ENCODE measurements at places on chromosomes 7 and 10.

GRCh38 chr7:106384373-106384772 is 99.6 kb upstream of the NAMPT start:
- no peak for DNase-seq

DNA sequence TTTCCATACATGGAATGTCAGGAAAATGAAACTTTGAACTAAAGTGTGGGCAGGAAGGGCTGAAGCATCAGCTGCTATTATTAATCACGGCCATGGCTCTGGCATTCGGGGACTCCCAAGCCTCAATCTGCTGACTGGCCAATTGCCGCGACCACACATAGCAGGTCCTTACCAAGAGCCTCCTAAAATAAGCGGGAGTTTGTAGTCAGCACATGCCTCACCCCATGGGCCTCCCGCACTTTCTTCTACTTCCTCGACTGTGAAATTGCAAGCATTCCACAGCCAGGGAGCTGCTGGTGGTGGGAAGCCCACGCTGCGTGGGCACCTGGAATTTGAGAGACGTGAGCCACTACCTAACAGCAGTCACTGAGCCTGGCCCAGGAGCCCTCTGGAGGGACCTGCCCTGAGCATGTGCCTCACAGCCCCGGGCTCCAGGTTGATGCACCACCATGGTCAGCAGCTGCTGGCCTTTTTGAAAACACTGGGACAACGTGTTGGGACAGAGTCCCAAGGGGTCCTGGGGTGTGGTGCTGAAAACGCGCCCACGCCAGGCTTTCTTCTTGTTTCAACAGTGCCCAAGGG is 211.4 kb downstream of the TNS3 start:
- DNase-seq, result peak; percentile 73

DNA sequence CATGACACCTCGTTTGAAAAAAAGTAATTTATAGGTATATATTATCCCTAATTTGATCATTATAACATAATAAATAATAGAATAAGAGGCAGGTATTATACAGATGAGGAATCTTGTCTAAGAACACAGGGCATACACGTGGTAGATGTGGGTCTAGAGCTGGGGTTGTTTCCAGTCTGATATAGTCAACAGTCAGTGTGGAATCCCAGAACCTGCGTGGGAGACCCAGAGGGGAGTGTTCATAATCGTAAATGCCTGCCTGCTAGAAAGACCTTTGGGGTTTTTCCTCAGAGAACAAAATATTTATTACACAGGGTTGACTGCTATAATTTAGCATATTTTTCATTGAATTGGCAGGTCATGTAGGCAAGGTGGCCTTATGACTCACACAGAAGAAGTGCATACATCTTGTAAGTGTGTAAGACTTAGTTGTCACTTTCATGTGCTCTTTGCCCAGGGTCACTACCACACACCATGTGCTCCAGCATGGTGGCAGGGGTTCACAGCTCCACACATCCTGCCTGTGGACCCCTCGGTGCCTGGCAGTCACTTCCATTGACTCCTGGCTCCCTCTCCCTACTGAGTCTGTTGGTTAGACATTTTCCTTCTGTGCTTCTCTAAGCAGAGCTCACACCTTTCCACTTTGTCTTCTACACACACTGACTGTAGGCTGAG is 94.9 kb upstream of the IKZF1 start:
- DNase-seq, result peak; percentile 16

DNA sequence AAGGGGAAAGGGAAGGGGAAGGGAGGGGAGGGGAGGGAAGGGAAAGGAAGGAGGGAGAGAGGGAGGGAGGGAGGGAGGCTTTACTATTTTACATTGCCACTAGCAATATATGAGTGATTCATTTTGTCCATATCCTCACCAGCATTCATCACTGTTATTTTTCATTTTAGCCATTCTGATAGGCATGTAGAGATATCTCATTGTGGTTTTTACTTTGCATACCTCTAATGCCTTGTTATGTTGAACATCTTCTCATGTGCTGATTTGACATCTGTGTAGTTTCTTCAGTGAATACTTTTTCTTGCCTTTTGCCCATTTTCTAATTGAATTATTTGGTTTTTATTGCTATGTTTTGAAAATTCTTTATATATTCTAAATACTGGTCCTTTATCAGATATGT is 52.7 kb downstream of the GCC1 start:
- DNase-seq, result no peak

- DNase-seq, result no peak
These were observed 62.6 kb downstream of the RASGEF1A start for GRCh38 chr10:43204042-43204942.

- DNase-seq, result no peak
These were observed 57.8 kb upstream of the CACNA2D1 start for GRCh38 chr7:82501346-82501745.

DNA sequence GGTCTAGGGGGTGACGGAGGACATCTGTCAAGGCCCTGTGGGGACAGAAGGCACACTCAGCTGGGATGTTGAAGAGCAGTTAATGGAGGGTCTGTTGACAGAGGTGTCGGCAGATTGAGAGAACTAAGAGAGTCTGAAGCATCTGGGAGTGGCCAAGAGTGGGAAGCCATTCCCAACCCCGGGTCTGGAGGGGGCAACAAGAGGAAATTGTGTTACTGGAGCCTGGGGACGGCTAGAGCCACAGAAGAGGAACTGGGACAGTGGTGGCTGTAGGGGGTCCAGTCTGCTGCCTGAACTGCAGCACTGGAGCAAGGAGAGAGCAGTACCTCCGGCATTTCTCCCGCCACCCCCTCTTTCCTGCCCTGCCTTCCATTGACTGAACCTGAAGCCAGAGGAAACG is 136.6 kb downstream of the CHN2 start:
- no peak for DNase-seq

DNA sequence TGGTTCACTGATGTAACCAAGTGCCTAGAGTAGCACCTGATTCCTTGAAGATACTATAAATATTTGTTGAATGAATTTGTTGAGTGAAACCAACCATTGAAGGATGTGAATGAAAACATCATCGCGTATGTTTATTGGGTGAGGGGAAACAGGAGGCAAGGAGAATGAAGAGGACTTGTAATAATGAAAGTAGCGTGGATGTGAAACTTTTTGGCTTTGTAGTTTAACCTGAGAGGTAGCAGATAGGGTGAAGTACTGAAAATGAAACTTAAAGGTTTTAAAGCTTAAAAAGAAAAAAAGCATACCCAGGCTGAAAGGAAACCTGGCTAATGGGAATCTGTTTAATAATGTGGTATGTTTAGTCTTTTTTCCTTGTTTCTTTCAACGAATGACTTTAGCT is 5.2 kb downstream of the CCNY start:
- DNase-seq, result no peak

- no peak for DNase-seq
These were observed 710.1 kb upstream of the KCND2 start for GRCh38 chr7:119562839-119563238.

GRCh38 chr7:113230691-113231090 is 112.3 kb upstream of the SMIM30 start:
- no peak for DNase-seq

- peak; percentile 35 for DNase-seq
These were observed 100.9 kb downstream of the FOXL3 start for GRCh38 chr7:390761-391410.

GRCh38 chr7:99953649-99954048 is 22.2 kb downstream of the AZGP1 start:
- DNase-seq, result no peak

- no peak for DNase-seq
These were observed 431.7 kb upstream of the KLF6 start for GRCh38 chr10:4216726-4217125.

GRCh38 chr7:110852156-110852940 is 238.6 kb upstream of the LRRN3 start:
- no peak for DNase-seq

DNA sequence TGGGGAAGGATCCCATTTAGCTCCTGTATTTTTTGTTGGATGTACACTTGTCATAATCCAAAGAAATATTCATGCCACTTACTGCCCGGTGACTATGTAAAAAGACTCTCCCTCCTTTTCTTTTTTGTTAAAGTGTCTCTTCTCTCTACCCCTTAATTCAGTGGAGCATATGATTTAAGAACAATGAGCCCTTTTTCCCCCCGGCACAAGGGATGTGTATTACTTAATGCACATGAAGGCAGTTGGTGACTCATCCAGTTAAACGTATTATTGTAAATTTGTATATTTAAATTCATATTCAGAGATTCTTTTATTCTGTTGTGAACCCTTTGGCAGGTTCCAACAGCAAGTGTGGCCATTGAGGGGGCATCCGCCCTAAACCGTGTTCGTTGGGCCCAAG is 241.9 kb downstream of the SLC25A13 start:
- no peak for DNase-seq

DNA sequence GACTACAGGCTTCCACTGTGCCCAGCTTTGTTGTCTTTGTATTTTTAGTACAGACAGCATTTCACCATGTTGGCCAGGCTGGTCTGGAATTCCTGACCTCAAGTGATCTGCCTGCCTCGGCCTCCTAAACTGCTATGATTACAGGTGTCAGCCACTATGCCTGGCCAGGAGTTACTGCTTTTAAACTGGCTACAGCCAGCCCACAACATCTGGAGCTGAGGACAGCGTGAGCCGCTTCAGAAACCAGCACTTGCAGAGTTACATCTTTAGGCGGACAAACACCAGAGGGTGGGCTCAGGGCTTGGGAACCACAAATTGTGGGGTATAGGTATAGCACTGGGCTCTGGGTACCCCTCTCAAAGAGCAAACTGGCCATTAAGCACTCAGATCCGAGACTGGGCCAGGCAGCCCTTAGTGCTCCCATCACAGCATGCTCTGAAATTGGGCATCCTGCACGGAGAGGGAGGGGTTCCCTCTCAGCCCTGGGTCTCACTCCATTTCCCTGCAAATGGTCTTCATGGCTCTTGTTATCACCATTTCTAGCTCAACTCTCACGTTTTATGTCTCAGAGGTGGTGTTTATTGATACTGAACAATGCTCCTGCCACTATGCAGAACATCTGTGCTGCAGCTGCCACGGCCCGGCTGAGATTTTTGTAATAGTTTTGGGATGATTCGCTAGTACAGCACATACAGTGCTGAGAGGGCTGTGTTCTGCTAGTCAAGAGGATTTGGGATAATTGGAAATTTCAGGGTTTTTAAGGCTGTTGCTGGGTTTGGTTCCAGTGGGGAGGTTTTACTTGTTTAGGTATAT is 146.4 kb upstream of the LYZL2 start:
- DNase-seq, result no peak

- peak; percentile 88 for DNase-seq
These were observed 216.1 kb upstream of the ZMIZ1 start for GRCh38 chr10:78852466-78853240.

GRCh38 chr10:48774416-48775205 is 89.9 kb downstream of the WDFY4 start:
- DNase-seq, result peak; percentile 50

DNA sequence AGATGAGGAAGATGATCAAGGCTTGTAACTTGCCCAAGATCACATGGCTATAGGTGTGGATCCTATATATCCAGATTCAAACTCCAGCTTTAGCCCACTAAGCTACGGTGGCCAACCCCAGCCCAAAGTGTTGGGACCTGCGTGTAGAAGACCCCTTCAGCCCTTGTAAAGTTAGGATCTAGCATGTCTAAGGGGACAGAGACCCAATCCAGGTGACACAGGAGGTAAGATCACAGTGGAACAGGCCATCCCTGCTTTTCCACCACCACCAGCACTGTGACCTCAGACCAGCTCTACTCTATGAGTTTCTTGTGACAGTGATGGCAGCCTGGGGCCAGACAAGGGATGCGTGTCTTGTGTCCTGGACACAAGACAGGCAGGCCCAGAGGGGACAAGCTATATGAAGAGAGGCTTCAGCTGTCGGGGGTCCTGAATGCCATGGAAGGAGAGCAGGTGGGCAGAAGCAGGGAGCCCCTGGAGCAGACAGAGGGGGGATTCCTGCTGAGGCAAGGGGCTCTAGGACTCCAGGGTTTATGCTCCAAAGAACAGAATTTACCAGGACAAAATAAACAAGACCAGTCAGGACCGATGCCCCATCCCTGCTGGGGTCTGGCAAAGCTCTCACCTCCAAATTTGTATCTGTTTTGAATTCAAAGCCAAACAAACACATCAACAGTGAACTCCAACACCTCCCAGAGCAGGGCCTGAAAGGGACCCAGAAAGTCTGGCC is 10.4 kb downstream of the GPRIN2 start:
- peak; percentile 38 for DNase-seq

- DNase-seq, result no peak
These were observed 25.0 kb upstream of the AQP1 start for GRCh38 chr7:30886608-30887011.

GRCh38 chr10:79066411-79067240 is 2.1 kb upstream of the ZMIZ1 start:
- DNase-seq, result peak; percentile 83

DNA sequence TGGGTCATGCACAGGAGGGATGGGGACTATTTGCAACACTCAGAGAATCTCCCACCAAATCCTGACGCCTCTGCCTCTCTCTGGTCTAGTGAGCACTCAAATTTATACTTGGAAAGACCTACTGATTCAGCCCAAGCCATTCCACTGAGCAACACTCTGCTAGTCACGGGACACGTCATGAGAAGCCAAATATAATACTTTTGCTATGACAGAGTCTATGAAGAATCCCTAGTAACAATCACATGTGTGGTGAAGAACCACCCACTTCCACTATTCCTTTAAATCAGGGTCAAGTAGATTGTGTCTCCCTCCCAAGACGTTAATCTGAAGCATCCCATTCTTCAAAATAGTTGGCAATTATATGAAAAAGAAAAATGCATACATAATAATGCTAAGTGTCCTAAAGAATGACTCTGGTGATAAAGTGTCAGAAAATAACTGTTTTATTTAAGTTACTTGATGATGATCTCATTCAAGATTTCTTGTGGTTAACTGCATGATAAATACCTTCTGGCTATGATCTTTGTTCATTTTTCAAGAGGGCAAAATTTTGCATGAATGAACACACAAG is 28.5 kb downstream of the CHCHD3 start:
- DNase-seq, result no peak

DNA sequence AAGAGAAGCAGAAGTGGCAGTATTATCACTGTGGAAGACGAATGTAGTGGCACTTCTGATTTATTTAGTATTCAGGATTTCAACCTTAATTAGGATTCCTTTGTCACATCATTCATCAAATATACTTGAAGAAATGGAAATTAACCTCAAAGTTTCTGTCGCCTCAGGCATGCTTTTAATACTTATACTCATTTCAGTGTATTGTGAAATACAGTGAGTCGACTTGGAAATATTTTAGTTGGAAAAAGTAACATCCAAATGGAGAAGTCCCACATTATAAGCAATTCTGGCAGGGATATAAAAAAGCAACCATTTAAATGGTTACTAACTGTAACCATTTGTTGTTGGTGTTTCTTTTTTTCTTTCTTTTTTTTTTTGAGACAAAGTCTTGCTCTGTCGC is 648.8 kb downstream of the ARL4A start:
- DNase-seq, result no peak

- DNase-seq, result no peak
These were observed 82.7 kb downstream of the AKR1D1 start for GRCh38 chr7:138158739-138159528.

GRCh38 chr10:64733980-64734379 is 1212.8 kb downstream of the REEP3 start:
- peak; percentile 57 for DNase-seq
